ENCODE measurements at places on chromosomes 5 and 9.

GRCh38 chr9:89956331-89956730, 351.5 kb downstream of the GADD45G start:
- DNase-seq, result no peak

GRCh38 chr5:43338862-43339261, 25.6 kb upstream of the HMGCS1 start:
- no peak for DNase-seq

DNA sequence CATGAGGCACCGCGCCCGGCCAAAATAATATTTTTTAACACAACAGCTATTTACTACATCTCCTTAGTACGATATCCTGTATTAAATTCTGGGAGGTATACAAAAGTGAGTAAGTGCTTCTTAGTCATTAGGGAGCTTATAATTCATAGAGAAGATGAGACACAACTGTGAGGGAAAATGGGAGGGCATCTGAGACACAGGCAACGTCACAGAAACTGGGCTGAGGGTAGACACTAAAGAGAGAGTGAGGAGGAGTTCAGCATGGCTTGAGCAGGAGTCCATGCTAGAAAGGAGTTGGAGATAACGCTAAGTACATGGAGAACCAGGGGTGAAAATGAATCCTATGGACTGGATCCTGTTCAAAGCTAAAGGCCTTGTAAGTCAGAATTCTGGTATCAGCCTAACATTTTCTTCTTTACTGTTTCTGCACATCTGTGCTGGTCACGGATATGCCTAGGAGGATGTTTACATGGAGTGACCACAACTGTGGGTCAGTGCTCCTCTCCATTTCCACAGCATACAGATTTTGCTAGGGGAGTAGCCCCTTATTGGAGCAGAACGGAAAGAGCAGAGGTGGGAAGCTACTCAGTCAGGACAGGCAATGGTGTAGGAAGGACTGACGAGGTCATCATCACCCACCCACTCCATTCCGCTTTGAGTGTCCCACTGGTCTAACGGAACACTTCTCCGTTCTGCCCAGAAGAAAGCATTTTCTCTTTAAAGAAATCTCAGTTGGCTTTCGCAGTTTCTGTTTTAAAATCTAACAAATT, 310.4 kb upstream of the EFNA5 start:
- no peak for DNase-seq

- DNase-seq, result no peak
Observed at GRCh38 chr5:139904816-139905661, 109.4 kb downstream of the PSD2 start.

DNA sequence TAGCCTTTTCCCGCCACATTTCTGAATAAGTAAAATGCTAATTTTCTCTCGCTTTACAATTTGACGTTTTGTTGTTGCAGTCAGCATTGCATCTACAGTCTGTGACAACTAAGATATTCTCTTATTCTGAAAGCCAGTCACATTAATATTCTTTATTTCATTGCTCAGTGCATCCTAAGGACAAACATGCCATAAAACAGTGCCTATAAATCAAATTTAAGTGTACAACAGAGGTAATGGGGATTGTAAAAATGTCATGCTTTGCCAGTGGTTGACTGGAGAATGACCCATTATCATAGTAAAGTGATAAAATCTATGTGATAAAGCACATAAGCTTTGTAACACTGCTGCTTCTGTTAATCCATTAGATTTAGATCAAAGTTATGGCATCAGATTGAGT, 1850.0 kb upstream of the ACO1 start:
- no peak for DNase-seq

GRCh38 chr5:108786806-108787483, 39.2 kb downstream of the FER start:
- DNase-seq, result no peak

DNA sequence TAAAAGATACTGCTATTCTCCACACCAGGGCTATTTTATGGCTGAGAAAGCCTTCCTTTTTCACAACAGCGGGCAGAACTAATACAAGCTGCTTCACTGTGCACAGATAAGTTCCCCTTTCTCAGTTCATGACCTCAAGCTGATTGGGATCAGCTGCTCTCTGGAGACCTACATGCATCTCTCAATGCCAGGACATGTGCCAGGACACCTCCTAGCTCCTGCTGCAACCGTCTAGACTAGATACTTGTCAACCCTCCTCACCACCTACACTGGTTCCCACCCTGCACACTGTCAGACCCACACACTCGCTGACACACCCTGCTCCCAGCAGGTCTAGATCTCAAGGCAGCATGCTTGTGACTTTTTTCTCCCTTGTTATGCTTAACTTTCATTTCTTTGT, 39.8 kb downstream of the STARD4 start:
- DNase-seq, result no peak

DNA sequence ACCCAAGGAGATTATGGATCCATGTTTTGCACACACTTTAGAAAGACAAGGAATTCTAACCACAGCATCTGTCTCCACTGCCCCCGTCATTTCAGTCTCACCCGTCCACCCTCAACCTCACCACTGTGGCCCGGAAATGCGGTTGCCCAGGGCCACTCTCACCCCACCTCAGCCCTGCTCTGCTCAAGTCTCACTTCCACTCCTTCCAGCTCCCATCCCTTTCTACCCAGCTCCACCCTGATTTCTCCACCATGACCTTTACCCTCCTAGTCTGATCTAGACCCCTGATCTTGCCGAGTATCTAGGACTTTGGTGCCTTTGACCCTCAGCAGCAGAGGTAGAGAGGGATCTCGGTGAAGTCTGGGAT, 7.2 kb upstream of the KCNIP1 start:
- DNase-seq, result no peak

DNA sequence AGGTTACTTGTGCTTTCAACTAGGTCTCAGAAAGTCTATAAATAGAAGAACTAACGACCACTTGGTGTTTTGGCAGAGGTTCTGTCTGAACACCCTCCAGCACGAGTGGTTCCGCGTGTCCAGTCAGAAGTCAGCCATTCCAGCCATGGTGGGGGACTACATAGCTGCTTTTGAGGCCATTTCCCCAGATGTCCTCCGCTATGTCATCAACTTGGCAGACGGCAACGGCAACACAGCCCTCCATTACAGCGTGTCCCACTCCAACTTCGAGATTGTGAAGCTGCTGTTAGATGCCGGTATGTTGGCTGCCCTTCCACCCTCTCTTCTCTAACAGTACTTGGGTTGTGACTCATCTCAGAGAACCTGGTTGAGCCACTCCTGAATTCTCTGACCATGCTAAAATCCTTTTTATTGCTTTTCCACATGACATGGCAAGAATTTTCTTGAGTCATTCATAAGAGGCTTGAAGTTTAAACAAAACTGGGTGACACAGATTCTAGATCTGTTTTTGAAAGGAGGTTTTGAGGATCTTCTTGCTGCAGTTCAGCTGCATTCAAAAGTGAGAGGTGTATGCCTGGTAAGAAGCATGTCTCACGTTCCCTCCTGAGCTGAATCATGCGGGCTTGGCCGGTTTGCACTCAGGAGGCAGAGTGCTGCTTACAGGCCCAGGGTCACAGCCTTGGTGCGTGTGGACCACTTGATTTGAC, 103.1 kb upstream of the DMRT1 start:
- DNase-seq, result no peak

DNA sequence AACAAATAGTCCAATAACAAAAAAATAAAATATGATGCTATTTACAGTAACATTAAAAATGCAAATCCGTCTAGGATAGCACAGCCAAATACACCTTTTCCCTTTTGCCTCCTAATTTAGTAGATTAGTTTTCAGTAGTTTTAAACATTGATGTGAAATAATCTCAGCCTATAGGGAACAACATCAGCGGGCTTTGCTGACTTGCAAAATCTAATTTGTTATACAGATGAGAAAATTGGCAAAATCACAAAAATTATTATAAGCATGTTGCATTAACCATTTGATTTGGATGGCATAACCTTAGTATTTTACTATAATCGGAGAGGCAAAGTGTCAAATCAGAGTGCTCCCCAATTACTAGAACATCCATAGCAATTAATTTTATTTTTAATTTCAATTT, 563.5 kb downstream of the CDH18 start:
- no peak for DNase-seq

- DNase-seq, result no peak
Observed at GRCh38 chr5:35218981-35219380, 11.3 kb downstream of the PRLR start.

DNA sequence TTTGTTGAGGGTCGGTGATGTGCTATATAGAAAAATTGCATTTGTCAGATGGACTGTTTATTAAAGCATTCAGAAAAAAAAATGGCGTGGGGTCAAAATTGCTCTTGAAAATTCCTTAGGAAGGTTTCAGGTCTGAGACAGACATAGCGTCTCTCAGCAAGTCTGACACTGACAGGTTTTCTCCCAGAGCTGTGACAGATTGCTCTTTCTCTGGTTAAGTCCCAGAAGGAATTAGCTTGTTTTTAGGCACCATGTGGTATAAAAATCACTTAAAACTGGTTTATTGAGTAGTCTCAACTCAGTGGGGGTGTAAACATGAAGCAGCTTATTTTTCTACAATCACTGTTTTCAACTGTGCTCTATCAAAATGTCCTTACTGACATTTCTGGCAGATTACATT, 1379.8 kb downstream of the MAT2B start:
- no peak for DNase-seq

DNA sequence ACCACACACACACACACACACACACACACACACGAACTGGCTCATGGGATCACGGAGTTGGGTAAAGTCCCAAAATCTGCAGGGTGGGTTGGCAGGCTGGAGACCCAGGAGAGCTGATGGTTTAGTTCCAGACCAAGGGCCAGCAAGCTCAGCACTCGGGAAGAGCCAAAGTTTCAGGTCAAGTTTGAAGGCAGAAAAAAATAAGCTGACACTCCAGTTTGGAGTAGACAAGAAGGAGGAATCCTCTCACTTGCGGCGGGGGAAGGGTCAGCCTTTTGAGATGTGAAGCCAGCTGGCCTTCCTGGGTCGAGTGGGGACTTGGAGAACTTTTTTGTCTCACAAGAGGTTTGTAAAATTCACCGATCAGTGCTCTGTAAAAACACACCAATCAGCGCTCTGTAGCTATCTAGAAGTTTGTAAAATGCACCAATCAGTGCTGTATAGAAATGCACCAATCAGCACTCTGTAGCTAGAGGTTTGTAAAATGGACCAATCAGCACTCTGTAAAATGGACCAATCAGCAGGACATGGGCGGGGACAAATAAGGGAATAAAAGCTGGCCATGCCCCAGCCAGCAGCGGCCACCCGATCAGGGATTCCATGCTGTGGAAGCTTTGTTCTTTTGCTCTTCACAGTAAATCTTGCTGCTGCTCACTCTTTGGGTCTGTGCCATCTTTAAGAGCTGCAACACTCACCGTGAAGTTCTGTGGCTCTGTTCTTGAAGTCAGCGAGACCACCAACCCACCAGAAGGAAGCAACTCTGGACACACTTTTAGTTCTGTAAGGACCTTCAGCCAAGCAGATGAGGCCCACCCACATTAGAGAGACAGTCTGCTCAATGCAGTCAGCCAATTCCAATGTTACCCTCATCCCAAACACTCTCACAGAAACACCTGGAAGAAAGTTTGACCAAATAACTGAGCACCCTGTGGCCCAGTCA, 37.8 kb upstream of the UNC5A start:
- DNase-seq, result no peak

- no peak for DNase-seq
Observed at GRCh38 chr5:128673411-128673957, 135.4 kb upstream of the FBN2 start.

DNA sequence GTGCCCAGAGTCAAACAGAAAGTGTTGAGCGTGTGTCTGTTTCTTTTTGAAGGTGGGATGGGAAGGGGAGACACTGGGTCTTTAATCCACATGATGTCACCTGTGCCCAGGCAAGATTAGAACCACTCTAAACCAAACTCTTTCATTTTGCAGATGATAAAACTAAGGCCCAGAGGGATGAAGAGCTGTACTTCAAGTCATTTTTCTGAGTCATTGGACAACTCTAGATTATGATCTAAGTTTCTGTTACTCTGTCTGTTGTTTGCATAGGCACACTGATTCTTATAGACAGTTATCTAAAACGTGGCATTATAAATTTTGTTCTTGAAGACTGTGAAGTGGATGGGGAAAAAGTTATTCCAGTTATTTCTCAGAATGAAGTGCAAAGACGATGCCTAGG, 48.8 kb downstream of the MAST4 start:
- DNase-seq, result no peak

DNA sequence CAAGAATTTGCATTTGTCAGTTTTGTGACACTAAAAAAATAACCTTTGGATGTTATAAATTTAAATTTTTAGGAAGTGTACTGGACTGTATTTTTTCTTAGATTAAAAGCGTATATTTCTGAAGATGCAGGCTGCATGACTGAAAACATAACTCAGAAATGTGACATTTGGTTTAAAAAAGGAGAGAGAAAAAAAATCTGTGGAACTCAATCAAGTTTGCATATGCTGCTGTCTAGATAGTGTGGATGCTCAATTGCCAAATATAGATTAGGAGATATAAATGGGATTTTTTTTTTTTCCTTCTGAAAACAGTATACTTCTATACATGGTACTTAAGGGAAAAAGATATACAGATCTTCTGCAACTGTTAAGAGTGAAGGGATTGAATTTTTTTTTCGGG, 402.3 kb downstream of the TAF11L14 start:
- no peak for DNase-seq

DNA sequence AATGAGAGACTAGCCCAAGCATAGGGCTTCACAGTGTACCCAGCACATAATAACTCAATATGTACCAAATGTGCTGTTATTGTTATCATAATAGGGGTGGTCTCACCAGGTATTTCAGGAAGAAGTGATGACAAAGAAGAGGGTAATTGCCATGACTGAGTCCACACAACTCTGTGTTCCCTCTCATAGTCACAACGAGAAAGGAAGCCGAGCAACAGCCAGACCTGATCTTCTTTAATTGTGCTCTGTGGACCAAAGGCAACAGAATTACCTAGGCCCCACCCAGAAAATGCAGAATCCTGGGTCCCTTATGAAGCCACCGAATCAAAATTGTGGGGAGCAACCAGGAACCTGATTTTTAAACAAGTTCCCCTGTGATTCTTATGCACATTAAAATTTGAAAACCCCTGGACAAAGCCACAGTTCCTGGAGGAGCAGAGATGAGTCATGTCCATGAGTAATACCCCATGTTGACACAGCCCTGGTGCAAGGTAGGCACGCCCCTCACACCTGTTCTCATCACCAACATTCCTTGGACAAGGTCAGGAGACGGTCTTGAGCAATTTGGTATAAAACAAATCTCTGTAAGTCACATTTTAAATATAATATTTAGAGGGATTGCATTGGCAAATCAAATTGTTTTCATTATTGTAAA, 5.2 kb downstream of the FGF1 start:
- DNase-seq, result no peak

- no peak for DNase-seq
Observed at GRCh38 chr9:132046456-132046855, 33.2 kb downstream of the MED27 start.

DNA sequence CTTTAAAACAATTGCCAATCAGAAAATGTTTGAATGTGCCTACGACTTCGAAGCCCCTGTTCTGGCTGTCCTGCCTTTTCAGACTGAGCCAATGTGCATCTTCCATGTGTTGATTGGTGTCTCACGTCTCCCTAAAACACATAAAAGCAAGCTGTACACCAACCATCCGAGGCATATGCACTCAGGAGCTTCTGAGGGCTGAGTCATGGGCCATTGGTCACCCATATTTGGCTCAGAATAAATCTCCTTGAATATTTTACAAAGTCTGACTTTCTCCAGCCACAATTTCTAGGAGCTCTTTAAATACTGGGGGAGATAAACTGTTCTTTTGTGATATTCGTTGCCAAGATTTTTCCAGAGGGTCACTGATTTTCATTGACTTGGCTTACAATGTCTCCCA, 53.9 kb downstream of the C9orf57 start:
- no peak for DNase-seq

All from activated CD4-positive, alpha-beta T cell treated with anti-CD3 and anti-CD28 coated beads, Interleukin-2, Interleukin-6, amounts not matched to agents 100 ng/mL and 50 ng/mL, durations not matched to agents 16 hours and 8 hours (primary cell).